Stimulated activated CD4-positive, alpha-beta T cell treated with anti-CD3 and anti-CD28 coated beads, TNF-alpha, amount 100 ng/mL, for 24 hours (primary cell): ENCODE measurements at places on chromosomes 5 and 9.

- DNase-seq = no peak
These were observed 138.1 kb downstream of the C5orf15 start for GRCh38 chr5:133830281-133830680.

DNA sequence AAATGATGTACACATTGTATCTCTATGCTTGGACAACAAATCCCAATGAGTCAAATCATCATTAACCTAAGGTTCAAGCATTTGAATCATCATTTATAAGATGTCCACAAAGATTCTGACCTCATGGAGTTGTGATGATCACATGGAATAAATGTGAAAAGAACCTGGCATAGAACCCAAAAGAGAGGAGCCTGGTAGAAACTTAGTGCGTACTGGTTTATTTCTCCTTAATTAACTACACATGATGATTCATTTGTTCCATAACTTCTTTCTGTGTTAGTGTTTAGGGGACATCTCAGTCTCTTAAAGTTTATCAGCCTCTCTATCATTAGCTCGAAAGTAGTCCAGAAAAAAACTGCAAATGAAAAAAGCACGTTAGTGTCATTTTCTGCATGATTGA, 411.6 kb downstream of the BRINP1 start:
- no peak for DNase-seq

GRCh38 chr9:113511856-113512761, 48.6 kb downstream of the RGS3 start:
- peak; percentile 78 for DNase-seq

- DNase-seq = no peak
These were observed 233.7 kb downstream of the TLE1 start for GRCh38 chr9:81455462-81456219.

GRCh38 chr5:33530183-33531036, 89.6 kb downstream of the TARS1 start:
- no peak for DNase-seq

GRCh38 chr5:172569861-172570558, 71.1 kb upstream of the NEURL1B start:
- DNase-seq = no peak
